ENCODE measurements at places on chromosomes 7 and 10.

GRCh38 chr7:5435291-5436002 lies 11.8 kb upstream of the TNRC18 start:
- DNase-seq = no peak

GRCh38 chr10:23053036-23053435 lies 42.3 kb upstream of the MSRB2 start:
- DNase-seq = peak; percentile 4

GRCh38 chr7:33471636-33472242 lies 342.4 kb downstream of the BBS9 start:
- no peak for DNase-seq

DNA sequence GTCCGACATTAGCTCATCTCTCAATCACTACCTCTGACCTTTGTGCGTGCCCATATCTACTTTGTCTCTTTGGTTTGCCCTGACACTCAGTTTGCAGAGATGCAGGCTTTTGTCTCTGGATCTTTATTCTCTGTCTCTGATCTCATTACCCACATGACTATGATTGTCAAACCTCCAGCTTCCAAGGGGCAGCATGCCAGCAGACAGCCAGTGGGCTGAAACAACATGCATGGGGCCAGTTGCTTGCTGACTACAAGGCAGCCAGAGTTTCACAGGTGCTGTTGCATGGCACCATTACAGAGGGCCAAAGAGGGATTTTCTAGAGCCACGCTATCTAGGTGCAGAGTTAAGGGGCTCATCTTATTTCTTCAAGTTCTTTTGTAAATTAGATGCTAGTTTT lies 146.2 kb downstream of the SPAG6 start:
- no peak for DNase-seq

GRCh38 chr7:75881436-75882095 lies 2.7 kb downstream of the RHBDD2 start:
- no peak for DNase-seq

GRCh38 chr10:49299816-49300139 lies 808 bp downstream of the C10orf71 start:
- DNase-seq = no peak

DNA sequence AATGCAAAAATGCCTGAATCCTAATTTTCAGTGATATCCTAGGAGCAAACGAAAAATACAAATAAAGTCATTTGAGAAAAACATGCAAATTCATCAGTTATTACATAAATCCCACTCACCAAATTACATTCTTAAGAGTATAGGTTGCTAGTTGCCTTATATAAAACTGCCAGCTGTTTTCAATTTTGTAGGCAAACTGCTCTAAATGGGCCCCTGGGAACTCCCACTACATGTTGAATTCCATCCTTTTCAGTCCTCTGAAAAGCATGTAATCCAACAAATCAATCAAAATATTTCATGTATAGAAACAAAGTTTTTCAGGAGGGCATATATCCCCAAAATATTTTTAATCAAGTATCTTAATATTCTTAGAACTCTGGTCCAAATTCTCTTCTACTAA lies 2.1 kb upstream of the JMJD1C start:
- DNase-seq = no peak

GRCh38 chr7:5526100-5526905 lies 102.7 kb upstream of the TNRC18 start:
- DNase-seq = peak; percentile 71

GRCh38 chr7:29980151-29980550 lies 9.4 kb downstream of the SCRN1 start:
- no peak for DNase-seq

- no peak for DNase-seq
These were observed 7.0 kb downstream of the PSD start for GRCh38 chr10:102411341-102412255.

DNA sequence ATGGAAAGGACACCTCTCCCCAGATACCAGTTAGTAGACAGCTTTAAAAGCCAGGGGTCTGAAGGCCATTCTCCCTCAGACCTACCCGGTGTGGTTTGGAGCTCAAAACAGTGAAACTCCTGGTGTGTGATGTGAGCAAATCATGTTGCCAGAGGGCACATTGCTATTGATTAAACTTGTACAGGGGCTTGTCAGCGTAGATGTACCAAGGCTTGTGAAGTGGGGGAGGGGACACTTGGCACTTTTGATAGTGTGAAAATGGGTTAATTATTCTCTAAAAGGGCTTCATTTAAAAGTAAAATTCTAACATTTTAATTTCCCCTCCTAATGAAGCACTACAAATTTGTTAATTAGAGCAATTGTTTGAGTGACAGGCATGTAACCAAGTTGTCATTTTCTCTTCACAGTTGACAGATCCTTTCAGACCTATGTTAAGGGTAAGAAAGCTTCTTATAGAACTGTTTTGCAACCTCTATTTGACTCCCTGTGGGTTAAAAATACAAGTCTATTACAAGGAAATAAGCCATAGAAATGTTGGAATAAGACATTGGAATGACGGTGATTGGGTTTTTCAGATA lies 356.9 kb upstream of the GALNT17 start:
- DNase-seq = no peak

DNA sequence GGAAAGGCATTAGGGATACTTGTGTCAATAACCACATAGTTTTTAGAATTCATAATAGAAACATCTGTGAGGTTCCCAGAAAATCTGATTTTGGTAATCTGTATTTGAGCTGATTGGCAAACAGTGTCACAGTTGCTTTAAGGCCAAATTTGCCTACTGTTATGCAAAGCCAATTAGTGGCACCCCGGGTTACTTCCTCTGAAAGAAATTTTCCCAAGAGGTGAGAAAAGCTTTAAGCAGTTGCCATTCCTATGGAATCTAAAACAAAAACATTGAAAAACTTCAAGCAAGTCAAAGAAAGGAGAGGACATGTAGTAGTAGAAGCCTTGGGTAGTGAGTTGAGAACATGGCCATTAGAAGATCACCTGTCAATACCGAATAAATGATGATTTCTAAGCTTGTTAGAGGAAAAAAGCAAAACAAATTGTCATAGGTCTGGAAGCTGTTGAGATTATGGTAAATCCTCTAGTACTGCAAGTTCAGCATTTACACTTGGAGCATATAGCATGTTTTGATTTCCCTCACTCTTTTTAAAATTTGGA lies 176.8 kb downstream of the TWIST1 start:
- no peak for DNase-seq

- no peak for DNase-seq
These were observed 497.9 kb upstream of the GALNT17 start for GRCh38 chr7:70634071-70634470.

DNA sequence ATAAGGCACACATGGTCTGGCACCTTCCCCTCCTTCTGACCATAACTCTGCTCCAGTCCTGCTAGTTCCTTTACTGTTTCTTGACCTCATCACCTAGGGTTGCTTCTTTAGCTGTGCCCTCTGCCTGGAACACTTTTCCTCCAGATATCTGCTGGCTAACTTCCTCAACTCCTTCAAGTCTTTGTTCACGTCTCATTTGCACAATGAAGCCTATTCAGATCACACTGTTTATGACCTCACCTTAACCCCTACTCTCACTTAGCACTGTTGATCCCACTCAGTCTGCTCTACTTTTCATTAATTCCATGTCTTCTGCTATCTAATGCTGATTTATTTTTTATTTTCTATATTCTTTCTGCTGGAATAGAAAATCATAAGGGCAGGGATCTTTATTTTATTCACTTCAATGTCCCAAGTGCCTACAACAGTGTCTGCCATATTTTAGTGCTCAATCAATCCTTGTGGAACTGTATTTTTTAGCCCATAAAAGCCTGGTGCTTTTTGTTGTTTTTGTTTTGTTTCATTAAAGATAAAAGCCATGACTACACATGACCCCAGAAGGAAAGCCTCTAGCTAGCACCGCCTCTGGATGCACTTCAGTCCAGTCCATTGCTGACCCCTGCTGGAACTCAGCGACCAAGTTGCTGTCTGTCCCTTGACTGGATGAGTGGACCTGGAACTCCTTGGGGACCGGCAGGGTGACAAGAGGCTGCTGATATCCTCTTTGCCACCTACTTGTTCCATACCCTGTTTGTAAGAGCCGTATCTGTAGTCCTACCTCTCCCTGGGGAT lies 12.3 kb downstream of the KLF14 start:
- DNase-seq = peak; percentile 77
